ENCODE measurements at places on chromosomes 5 and 9. TPM values are rescaled to one million over a fixed set of nuclear protein-coding genes. Genes with fewer than 3 reads are reported as not detected.

GRCh38 chr5:151684690-151685361 lies 1.9 kb downstream of the SPARC start:
- no peak for ATAC-seq

SUSD3 gene
- total RNA-seq: 68.4 TPM

FBXO10 gene
- total RNA-seq: 3.6 TPM

DNA sequence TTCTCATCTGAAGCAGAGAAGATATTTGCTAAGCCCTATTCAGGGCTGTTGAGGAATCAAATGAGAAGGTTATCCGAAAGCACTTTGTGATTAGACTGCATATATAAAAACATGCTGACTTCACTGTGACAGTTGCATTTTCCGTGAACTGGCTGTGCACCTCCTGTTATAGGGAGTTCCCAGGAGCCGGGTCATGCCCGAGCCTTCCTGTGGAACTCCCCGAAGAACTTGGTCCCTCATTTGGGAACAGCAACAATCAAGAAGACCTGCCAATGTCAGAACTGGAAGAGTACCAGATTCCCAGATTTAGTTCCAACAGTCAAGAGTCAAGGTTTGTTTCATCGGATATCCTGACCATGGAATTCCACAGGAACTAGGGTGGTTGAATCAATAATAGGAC lies 130.4 kb upstream of the RAI14 start:
- ATAC-seq: no peak

Data from activated T-helper 17 cell treated with anti-CD3 and anti-CD28 coated beads, Interleukin-2, amount 50 U/mL, for 72 hours (primary cell).